Fibroblast of skin of abdomen (primary cell): ENCODE measurements at places on chromosomes 3 and 15.

GRCh38 chr15:68842958-68843357 lies 22.3 kb upstream of the ANP32A start:
- DNase-seq = no peak

DNA sequence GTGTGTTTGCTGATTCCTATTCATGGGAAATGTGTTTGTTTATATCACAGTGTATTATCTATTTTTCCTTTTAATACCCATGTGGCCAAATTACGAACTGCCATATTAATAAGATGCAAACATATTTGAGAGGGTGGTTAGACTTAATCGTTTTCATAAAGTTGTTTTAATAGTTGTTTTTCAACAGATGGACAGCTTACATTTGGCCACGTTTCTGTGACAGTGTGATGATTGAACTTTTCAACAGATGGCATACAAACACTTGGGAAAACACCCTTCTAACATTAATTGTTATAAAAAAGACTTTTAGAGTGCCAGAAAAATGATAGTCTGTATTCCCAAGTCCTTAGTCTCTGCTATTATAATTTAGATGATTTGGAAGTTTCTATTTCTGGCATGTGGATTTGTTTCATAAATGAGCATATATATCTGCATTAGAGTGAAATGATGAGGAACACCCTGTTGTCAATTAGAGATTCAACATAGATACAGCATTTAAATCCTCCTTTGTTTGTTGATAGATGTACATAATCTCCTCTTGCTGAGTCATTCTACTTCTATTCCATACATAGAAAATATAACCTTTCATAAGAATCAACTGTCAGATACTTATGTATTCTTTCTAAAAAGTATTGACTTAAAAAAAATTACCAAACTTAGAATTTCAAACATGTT lies 13.1 kb downstream of the PLAAT1 start:
- no peak for DNase-seq

DNA sequence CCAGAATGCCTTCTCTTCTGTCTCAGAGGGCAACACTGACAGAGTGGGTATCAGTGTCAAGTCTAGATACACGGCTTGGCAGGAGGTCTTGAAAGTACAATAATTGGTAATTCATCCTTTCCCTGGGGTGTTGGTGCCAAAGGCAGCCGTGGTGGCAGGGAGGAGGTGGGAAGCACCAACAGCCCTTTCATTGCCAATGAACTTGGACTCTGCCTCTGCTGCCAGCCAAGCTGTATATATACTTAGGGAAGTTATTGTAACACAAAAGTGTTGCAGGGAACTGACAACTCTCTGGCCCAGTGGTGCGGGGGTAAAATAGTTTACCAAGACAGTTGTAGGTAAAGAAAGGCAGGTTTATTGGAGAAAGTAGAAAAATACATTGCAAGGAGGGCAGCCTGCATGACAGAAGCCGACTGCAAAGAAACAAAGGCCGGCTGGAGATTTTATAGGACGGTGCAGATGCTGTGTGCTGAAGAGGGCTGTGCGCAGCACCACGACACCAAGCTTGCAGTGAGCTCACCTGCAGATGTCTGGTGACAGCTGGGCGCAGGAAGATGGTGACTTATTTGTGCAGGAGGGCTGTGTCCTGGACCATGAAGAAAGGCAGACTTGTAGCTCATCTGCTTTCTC lies 4.0 kb upstream of the FAM3D start:
- DNase-seq = no peak

DNA sequence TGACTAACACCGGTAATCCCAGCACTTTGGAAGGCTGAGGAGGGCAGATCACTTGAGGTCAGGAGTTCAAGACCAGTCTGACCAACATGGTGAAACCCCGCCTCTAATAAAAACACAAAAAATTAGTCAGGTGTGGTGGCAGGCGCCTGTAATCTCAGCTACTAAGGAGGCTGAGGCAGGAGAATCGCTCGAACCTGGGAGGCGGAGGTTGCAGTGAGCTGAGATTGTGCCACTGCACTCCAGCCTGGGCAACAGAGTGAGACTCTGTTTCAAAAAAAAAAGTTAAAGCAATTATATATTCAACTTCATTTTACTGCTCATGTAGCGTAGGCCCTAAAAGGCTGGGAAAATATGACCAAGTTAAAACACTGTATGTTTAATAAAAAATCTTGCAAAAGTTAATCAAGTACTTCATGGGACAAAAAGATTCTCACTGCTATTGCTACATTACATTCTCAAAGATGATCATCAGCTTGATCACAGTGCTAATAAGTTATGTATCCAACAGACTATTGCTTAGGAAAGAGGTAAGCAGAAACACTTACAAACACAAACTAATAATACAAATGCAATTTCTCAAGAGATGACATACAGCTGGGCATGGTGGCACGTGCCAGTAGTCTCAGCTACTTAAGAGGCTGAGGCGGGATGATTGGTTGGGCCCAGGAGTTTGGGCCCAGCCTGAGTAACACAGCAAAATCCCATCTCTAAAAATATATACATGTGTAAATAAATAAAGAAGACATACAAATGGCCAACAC lies 2.7 kb downstream of the COPS2 start:
- no peak for DNase-seq

DNA sequence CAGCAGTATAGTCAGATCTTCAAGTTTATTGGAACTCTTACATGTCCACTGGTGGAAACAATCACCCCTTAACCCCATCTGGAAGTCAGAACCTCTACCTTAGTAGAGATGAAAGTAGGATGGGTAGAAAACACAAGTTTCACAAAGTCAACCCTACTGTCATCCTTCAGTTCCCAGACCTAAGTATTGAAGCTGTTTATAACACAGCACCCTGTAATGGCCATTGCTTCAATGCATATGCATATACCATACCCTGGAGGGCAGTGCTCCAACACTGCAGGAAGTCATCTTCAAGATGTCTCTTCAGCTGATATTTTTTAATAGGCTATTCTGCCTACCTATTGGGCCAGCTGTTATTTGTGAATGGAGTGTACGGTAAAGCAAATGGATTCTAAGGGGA lies 241.3 kb downstream of the UBE2E2 start:
- no peak for DNase-seq
